ENCODE measurements at places on chromosomes 5 and 9. TPM values are rescaled to one million over a fixed set of nuclear protein-coding genes. Genes with fewer than 3 reads are reported as not detected.

Gene LHX6
- 5.0 TPM for total RNA-seq

DNA sequence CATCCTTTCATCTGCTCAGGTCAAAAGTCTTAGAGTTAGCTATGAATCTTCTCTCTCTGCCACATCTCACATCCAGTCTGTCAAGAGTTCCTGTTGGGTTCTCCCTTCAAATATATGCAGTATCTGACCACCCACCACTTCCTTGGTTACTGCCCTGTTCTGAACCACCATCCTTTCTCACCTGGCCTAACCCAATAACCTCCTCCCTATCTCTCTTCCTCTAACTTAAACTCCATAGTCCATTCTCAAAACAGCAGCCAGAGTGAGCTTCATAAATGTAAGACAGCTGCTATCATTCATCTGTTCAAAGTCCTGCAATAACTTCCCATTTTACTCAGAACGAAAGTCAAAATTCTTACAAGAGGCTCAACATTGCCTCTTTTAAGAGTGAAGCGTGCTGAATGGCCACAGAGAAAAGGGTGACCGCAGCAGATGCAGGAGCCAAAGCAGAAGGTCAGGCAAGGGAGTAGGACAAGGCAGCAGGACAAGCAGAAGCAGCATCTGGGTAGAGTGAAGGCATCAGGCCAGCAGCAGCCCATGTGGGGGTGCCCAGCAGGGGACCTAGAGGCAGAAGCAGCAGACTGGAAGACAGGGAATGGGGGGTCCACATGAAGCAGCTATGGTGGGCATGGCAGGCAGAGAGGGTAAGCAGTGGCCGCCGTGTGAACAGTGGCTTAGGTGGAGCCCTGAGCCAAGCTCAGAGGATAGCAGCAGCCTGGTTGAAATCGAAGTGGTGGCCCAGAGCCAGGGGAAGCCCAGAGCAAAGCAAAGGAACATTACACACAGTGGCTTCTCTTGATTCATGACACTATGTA, 39.3 kb upstream of the CDC42SE2 start:
- H3K4me1 ChIP-seq: no peaks in the 10 kb centered on the region
- no peak overlapping the region for H3K4me3 ChIP-seq
- no peaks in the 10 kb centered on the region for H3K36me3 ChIP-seq
- no peak for DNase-seq

Gene C1QTNF3
- 4.3 TPM for total RNA-seq

DNA sequence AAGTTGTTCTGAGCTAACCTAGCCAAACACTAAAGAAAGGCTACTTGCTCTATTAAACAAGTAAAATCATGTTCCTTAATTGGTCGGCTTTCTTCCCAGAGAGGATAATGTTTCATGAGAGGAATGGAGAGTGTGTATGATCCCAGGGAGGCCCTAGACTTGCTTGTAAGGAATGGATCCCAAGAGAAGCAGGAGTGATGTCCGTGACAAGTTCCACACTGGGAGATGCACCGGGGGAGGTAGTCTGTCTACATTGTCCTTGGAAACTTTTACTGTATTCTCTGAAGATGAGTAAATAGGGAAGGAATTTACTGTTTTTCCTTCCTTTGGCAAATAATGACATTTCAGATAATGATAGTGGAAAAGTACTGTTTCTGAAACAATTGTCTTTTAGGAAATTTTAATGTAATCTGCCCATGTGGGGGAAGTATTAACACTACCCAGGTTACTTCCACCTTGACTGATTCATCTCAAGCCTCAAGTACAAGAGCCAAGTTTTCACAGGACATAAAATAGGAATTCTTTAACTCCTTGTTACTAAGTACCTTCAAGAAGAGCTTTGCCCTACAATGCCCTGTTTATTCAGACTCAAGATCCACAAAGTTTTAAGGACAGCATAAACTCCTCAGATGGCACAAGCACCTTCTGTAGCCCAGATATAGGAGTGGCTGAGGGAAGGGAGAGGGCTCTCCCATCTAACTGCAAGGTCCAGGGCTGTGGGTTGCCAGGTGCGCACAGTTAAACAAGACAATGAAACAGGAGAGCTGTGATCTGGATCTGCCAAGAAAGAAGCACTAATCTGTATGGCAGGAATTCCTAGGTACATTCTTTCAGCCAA, 152.1 kb downstream of the GNA14 start:
- DNase-seq: no peak
- H3K27ac ChIP-seq: no peak overlapping the region
- no peaks in the 10 kb centered on the region for H3K27me3 ChIP-seq
- no peak overlapping the region for H3K4me3 ChIP-seq
- H3K36me3 ChIP-seq: no peaks in the 10 kb centered on the region

GRCh38 chr5:170632985-170633234, 129.1 kb downstream of the KCNIP1 start:
- H3K27me3 ChIP-seq: no peaks in the 10 kb centered on the region
- peak; percentile 19 for DNase-seq
- H3K4me1 ChIP-seq: peaks cover 21% of the 10 kb centered on the region
- peak overlapping the region; percentile 57 for H3K4me3 ChIP-seq
- H3K36me3 ChIP-seq: no peaks in the 10 kb centered on the region
- peak overlapping the region; percentile 83 for H3K27ac ChIP-seq

DNA sequence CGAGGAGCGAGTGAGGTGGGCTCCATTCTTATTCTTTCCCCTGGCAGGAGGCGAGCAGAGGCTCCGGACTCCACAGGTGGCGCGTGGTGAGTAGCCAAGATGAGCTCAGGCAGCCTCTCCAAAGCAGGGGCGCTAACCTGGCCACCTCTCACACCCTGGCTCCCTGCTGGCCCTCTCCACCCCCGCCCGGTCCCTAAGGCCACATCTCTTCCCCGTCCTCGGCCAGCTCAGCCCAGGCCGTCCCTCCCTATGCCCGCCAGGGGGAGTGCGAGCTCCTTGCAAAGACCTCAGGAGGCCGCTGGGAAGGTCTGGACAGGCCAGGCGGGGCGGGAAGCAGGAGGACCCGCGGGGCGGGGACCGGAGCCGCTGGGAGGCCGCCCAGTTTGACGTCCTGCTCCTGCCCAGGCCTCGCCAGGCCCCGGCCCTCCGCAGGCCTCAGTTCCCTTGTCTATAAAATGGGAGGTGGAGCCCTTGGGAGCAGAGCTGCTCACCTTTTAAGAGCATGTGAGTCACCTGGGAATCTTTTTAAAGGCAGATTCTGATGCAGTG, 46.3 kb upstream of the GGTA1 start:
- no peak overlapping the region for H3K27ac ChIP-seq
- no peaks in the 10 kb centered on the region for H3K27me3 ChIP-seq
- peak; percentile 91 for DNase-seq
- H3K36me3 ChIP-seq: no peaks in the 10 kb centered on the region
- peak overlapping the region; percentile 50 for H3K4me3 ChIP-seq
- H3K4me1 ChIP-seq: peaks cover 24% of the 10 kb centered on the region

DNA sequence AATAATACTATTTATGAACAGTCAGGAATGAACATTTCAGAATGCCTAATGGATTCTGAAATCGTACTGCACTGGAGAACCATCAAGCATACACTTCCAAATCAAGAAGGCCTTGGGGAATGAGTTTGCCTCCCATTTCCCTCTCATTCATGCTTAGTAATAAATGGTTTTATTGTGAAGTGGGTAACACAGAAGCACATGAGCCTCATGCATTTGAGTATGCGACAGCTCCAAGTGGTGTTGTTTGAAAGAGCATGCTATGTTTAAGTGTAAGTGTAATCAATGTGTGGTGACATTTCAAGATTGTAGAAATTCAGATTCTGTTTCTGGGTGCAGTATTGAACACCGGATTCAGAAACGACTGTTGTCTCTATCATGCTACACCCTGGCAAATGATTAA, 60.0 kb downstream of the SGCD start:
- no peaks in the 10 kb centered on the region for H3K27me3 ChIP-seq
- H3K4me3 ChIP-seq: no peak overlapping the region
- H3K4me1 ChIP-seq: peaks cover 4% of the 10 kb centered on the region

- H3K4me1 ChIP-seq: no peaks in the 10 kb centered on the region
- H3K27ac ChIP-seq: no peak overlapping the region
- H3K36me3 ChIP-seq: no peaks in the 10 kb centered on the region
- DNase-seq: no peak
- H3K27me3 ChIP-seq: no peaks in the 10 kb centered on the region
Measured at GRCh38 chr9:22307013-22307711, 139.5 kb upstream of the DMRTA1 start.

Gene GFPT2
- 32.1 TPM for total RNA-seq

GRCh38 chr9:129136446-129137035, 25.3 kb downstream of the PTPA start:
- DNase-seq: no peak
- H3K36me3 ChIP-seq: peaks cover 22% of the 10 kb centered on the region
- peaks cover 30% of the 10 kb centered on the region for H3K4me1 ChIP-seq

- H3K4me3 ChIP-seq: no peak overlapping the region
- no peaks in the 10 kb centered on the region for H3K4me1 ChIP-seq
- no peak overlapping the region for H3K27ac ChIP-seq
- H3K36me3 ChIP-seq: no peaks in the 10 kb centered on the region
Measured at GRCh38 chr9:111058166-111058565, 19.9 kb upstream of the LPAR1 start.

- no peak for DNase-seq
- H3K4me1 ChIP-seq: no peaks in the 10 kb centered on the region
- H3K4me3 ChIP-seq: no peak overlapping the region
- H3K27me3 ChIP-seq: no peaks in the 10 kb centered on the region
- H3K36me3 ChIP-seq: no peaks in the 10 kb centered on the region
- no peak overlapping the region for H3K27ac ChIP-seq
Measured at GRCh38 chr9:107390778-107391177, 98.8 kb downstream of the KLF4 start.

GRCh38 chr9:19470981-19471650, 62.3 kb downstream of the ACER2 start:
- H3K27ac ChIP-seq: no peak overlapping the region
- H3K27me3 ChIP-seq: no peaks in the 10 kb centered on the region
- no peaks in the 10 kb centered on the region for H3K4me1 ChIP-seq
- no peak overlapping the region for H3K4me3 ChIP-seq

Gene DCAF12
- total RNA-seq: 31.4 TPM

GRCh38 chr5:35182486-35182885, 47.8 kb downstream of the PRLR start:
- no peaks in the 10 kb centered on the region for H3K27me3 ChIP-seq
- DNase-seq: no peak
- no peak overlapping the region for H3K4me3 ChIP-seq
- no peaks in the 10 kb centered on the region for H3K36me3 ChIP-seq
- no peak overlapping the region for H3K27ac ChIP-seq

GRCh38 chr9:91285729-91286353, 75.9 kb downstream of the AUH start:
- H3K27ac ChIP-seq: no peak overlapping the region
- H3K27me3 ChIP-seq: no peaks in the 10 kb centered on the region
- H3K4me1 ChIP-seq: peaks cover 14% of the 10 kb centered on the region
- no peak for DNase-seq
- H3K36me3 ChIP-seq: peaks cover 3% of the 10 kb centered on the region

Gene DBH
- total RNA-seq: not detected

DNA sequence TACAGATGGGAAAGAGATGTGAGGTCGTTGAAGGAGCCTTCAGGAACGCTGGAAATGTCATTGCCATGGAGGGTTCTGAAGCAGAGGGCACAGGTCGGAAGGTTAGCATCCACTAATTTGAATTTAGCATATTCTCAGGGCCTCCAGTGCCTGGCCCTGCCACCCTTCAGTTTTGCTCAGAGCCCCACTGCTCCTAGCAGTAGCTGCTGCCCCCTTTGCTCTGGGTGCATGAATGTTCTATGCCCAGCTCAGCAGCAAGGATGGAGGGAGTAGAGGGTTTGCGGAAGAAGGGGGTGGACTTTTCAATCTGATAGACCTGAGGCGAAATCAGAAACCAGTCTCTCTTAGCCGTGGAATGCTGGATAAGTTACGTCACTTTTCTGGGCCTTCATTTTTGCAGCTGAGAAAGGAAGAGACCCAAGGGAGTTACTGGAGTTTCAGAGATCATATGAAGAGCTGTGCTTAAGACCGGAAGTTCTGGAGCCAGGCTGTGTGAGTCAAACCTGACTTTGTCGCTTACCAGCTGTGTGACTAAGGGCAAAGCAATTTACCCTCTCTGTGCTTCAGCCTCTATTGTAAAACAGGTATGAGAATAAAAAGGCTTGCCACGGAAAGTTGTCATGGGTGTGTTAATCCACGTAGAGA, 133.2 kb upstream of the PANK3 start:
- H3K36me3 ChIP-seq: no peaks in the 10 kb centered on the region
- peak overlapping the region; percentile 52 for H3K27ac ChIP-seq
- H3K4me1 ChIP-seq: peaks cover 5% of the 10 kb centered on the region

DNA sequence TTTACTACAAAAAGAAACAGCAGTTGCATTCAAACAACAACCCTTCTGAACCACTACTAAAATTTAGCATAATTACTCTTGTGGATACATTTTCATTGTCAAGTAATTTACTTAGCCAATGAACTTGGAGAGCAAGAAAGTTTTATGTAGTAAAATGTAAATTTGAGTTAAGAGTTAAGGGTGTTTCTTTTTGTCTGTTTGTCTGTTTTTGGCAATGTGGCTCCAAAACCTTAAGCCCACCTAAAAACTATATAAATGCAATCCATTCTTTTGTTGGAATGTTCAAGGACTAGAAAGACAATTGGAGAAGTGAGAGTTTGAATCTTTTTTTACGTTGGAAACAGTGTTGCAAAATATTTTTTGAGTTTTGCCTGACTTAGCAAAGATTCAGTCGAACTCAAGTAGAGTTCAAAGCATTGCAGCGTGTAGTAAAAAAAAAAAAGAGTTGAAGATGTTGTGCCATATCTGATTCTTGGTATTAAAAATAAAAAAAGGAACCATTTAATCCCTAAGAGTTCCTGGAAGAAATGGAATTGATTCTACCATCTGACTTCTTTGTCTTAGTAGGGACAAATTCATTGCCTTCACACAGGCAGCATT, 867 bp downstream of the SYK start:
- H3K4me3 ChIP-seq: peak overlapping the region; percentile 67
- H3K4me1 ChIP-seq: no peaks in the 10 kb centered on the region
- no peak overlapping the region for H3K27ac ChIP-seq
- no peaks in the 10 kb centered on the region for H3K36me3 ChIP-seq
- no peak for DNase-seq

All from thoracic aorta (tissue), 2 donors.